ENCODE measurements at places on chromosomes 4 and X. TPM values are rescaled to one million over a fixed set of nuclear protein-coding genes. Genes with fewer than 3 reads are reported as not detected.
A peak's percentile ranks its signal among the peaks of the same experiment; 100 is the strongest.

Gene GYPE
- total RNA-seq, result 0.54 TPM

DNA sequence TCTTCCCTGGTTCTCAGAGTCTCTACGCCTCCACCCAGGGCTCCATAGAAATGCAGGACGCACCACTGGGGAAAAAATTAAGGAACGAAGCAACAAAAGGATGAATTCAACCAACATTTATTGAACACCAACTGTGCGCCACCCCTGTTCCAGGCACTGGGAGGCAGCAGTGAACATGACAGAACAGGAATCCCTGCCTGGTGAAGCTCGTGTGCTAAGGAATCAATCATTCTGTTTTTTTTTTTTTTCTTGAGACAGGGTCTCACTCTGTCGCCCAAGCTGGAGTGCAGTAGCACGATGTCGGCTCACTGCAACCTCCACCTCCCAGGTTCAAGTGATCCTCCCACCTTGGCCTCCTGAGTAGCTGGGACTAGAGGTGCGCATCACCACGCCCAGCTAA, 1.9 kb upstream of the FTSJ1 start:
- DNase-seq, result no peak

GRCh38 chr4:176226736-176227135, 31.4 kb upstream of the SPATA4 start:
- peak; percentile 48 for DNase-seq

DNA sequence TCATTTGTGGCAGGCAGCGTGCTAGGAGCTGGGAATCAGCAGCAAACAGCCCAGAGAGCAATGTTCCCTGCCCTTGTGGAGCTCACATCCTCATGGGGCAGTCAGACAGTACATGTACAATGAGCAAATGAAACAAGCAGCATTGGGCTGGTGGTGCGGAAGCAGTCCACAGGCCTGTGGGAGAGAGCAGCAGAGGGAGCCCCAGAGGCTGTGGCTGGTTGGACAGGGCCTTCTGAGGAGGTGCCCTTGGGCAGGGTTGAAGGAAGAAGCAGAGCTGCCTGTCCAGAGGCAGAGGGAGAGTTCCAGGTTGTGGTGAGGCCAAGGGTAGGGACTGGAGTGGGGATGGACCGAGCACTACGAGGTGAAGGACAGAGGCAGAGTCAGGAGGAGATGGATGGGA, 22.5 kb downstream of the MMGT1 start:
- DNase-seq, result no peak

Data from IMR-90 (cell line).